Astrocyte (in vitro differentiated cells and primary cell): ENCODE measurements at places on chromosomes 11 and 22. TPM values are rescaled to one million over a fixed set of nuclear protein-coding genes. Genes with fewer than 3 reads are reported as not detected.

The APOA5 gene
- total RNA-seq = not detected in 2 replicates

The KIAA1671 gene
- total RNA-seq = 21.7 and 28.4 TPM in 2 replicates

The SLC1A2 gene
- 0.14 and 0.25 TPM in 2 replicates for total RNA-seq

The OR4D5 gene
- not detected in 2 replicates for total RNA-seq

The MYEOV gene
- total RNA-seq = not detected in 2 replicates

The OR51G1 gene
- total RNA-seq = not detected in 2 replicates

The ARHGAP8 gene
- total RNA-seq = 1.3 and 2.8 TPM in 2 replicates

The SLC22A25 gene
- total RNA-seq = not detected in 2 replicates

The KIRREL3 gene
- total RNA-seq = 0.79 and 0.91 TPM in 2 replicates

The GPHA2 gene
- not detected in 2 replicates for total RNA-seq

- DNase-seq = no peak
These were observed 3.7 kb downstream of the ALX4 start for GRCh38 chr11:44306052-44306917.

- DNase-seq = no peak
These were observed at the start of gene OR5AK2 for GRCh38 chr11:56988614-56989013. Gene OR5AK2, plus strand, starts transcription at chr11:56988914. Its CDS starts 0 bp downstream, at chr11:56988914.

GRCh38 chr11:87662287-87662686, 513.0 kb downstream of the RAB38 start:
- DNase-seq = no peak

DNA sequence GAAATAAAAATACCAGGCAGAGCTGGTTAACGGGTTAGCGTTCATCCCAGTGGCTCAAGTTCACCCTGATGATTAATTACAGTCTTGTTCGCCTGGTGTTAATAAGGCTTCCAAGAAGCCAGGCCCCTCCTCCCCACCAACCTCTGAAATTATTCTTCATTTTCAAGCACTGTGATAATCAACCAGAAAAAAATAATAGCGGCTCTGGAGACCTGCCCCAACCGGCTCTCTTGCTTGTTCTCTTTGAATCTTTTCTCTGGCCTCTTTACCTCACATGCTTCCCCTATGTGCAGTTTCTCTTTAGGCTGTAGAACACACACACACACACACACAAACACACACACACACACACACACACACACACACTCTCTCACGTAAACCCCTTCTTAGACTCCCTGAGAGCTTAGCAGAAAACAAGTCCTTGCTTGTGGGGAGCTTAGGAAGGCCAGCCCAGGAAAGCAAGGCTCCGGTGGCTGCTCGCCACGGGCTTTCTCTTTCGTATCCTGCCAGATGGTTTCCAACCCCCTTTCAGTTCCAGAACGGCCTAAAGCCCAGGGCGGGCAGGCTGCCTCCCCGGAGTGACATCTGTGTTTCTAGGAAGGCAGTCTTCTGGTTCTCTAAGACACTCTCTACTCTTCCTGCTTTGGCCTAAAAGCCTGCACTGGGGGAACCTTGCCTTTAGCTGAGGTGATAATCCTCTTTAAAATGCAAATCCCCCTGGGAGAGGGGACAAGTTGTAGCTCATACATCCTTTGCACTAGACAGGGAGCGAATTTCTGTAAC, 106.4 kb upstream of the SESN3 start:
- peak; percentile 66 for DNase-seq

- no peak for DNase-seq
These were observed 8.3 kb upstream of the KRTAP5-7 start for GRCh38 chr11:71518506-71519471.

DNA sequence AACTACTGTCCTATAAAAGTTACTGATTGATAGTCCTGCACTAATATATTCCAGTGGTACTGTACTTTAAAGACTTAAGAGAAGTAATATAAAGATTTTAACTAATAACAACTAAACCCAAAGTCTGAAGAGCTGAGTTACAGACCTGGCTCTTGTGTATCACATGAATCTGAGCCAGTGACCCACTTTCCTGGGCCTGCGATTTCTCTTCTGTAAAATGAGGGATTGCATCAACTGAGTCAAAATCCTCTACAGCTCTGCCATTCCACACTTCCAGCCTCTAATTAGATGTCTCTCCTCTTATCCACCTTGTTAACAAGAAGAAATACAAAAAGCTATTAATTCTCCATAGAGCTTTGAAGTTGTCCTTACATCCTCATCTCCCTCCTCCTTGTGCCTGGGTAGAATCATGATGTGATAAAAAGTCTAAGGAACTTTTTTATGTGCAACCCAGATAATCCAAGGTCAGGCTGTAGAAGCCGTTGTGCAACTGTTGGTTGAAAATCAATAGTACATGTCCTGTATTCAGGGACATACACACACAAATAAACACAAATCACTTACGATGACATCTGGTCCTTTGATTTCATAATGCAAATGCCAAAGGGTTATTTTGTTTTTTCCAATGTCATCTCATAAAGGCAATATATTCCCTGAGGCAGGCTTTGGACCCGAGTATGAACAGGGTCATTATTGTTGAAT, 410.3 kb downstream of the KCNA4 start:
- DNase-seq = no peak

GRCh38 chr11:73660497-73661034, 14.2 kb downstream of the PLEKHB1 start:
- no peak for DNase-seq

GRCh38 chr11:24861440-24861839, 364.6 kb downstream of the LUZP2 start:
- no peak for DNase-seq

GRCh38 chr11:129724866-129725265, 90.8 kb upstream of the TMEM45B start:
- DNase-seq = no peak

GRCh38 chr11:21653951-21654421, 538.9 kb upstream of the ANO5 start:
- DNase-seq = no peak

GRCh38 chr11:95299078-95299679, 68.2 kb upstream of the SESN3 start:
- DNase-seq = peak; percentile 81

- no peak for DNase-seq
These were observed 51.4 kb downstream of the CDON start for GRCh38 chr11:126011265-126011664.

- DNase-seq = peak; percentile 96
These were observed 458.4 kb downstream of the MIAT start for GRCh38 chr22:27115816-27116256.

GRCh38 chr11:7272373-7272772, 20.7 kb downstream of the SYT9 start:
- no peak for DNase-seq

DNA sequence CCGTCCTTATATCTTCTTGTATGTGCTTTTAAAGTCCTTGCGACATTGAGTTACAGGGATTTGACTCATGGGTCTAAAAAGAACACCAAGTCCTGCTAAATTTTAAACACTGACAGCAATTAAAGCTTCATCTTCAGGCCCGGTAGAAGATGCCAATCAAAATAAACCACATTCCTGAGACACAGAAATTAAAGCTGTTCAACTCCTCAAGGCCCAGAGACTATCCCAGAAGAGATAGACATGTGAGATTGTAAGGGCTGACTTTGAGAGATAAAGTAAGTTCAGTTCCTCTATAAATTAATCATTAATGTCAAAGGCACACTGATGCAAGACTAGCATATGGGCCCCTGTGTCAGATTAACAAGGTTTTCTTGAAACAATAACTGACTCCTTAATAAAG, 49.8 kb downstream of the OSBPL5 start:
- no peak for DNase-seq

- no peak for DNase-seq
These were observed 39.3 kb upstream of the SPON1 start for GRCh38 chr11:13923182-13923581.

- DNase-seq = no peak
These were observed 624.7 kb downstream of the BUD13 start for GRCh38 chr11:116148056-116148455.
